ENCODE measurements at places on chromosomes 1 and 21.

DNA sequence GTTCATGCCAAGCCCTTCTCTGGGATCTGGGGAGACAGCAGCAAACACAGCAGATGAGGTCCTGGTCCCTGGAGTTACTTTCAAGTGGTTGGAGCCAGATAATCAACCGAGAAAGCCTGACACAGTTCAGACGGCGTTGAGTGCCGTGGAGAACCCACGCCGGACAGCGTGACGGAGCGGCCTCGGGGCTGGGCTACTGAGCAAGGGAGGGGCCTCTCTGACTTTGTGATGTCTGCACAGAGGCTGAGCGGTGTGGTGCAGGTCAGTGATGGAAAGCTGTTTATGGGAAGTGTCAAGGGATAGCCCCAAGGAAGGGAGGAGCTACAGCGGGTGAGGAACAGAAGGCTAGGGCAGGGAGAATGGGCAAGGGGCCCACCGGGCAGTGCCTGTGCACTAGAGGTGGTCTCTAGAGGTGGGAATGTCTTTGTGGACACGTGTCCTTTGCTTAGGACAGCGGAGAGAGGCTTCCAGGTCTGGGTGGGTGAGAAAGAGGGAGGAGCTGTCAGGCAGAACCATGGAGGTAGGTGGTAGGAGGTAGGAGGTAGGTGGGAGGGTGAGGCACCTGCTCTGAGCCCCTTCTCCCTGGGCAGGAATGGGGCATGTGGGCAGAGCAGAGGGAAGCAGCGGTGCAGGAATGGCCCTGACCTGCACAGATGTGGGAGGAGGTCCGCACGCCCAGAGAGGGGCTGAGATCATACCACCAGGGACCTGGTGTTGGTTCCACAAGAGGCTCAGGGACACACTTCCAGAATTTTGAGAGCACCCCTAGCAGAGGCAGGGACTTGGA, 62.8 kb downstream of the RUNX3 start:
- DNase-seq: no peak

GRCh38 chr1:25642574-25643108, 26.1 kb downstream of the MAN1C1 start:
- peak; percentile 82 for DNase-seq

DNA sequence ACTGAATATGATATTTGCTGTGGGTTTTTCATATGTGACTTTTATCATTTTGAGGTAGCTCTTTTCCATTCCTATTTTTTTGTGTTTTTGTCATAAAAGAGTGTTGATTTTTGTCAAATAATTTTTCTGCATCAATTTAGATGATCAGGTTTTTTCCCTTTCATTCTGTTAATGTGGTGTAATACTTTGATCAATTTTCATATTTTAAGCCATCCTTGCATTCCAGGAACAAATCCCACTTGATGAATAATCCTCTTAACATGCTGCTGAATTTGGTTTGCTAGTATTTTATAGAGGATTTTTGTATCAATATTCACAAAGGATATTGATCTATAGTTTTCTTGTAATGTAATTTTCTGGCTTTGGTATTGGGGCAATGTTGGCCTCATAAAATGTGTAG, 25.5 kb upstream of the C1orf53 start:
- DNase-seq: no peak

DNA sequence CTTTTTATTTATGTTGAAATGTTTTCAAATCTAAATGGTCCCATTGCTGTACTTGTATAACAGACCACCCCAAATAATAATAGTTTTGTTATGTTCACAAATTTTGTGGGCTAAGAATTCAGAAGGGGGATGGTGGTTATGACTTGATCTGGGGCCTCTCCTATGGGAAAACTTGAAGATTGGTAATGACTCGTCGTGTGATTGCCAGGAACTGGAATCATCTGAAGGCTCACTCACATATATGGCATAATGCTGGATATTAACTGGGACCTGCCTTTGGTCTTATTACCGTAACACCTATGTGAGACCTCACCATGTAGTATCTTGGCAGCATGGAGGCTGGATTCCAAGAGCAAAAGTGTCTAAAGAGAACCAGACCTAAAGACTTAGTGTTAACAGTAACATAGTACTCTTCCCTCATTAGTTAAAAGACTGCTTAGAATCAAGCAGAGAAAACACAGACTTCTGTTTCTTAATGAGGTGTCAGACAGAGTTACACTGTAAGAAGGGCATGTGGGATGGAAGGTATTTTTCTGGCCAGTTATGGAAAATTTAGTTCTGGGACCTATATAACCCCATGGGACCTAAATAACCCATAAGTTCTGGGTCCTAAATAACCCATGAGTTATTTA, 11.9 kb downstream of the LYPLAL1 start:
- no peak for DNase-seq

DNA sequence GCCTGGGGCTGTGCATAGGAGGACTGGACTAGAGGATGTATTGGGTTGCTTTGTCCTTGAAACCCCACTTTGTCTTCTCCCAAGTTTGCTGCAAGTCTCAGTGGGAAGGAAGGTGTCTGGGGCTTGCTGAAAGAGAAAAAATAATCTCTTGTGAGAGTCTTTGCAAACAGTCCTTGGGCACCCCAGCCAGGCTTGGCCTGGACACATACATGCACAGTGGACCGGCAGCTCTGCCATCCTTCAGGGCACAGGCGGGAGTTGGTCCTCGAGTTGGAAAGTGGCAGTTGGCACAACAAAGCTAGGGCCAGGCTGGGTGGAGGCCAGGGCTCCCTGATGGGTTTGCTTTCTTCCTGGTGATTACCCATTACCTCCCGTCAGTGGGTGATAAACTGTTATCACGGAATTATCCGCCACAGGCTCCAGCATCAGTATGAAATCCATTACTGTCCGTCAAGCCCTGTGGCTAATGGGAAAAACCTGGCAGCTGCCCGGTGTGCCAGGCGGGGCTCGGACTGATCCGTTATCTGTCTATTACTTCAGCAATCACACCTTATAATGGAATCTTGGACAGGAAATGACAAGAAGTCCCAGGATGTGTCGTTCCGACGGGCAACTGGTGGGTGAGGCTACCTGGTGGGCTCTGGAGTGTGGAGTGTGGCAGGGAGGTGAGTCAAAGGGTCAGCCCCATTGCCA, 265.7 kb downstream of the GRIK3 start:
- DNase-seq: no peak

- DNase-seq: no peak
Measured at GRCh38 chr21:45154511-45155508, 80.4 kb downstream of the ADARB1 start.

- no peak for DNase-seq
Measured at GRCh38 chr1:193077991-193078390, 18.6 kb downstream of the RO60 start.

DNA sequence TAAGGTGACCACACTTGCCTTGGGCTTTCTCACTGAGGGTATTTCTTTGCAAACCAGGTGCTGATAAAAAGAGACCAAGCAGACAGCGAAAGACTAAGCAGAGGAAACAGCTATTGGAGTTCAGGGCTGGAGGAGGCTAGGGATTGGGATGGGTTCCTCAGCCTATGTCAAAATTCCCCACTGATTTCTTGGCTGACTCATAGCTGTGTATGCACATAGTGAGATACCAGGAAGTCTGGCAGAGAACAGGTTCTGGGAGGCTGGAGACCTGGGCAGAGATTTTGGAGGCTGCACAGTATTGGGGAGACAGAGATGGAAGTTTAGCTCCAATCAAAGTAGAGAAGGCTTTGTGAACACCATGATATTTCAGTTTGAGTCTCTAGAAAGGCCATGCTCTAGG, 25.3 kb downstream of the YARS1 start:
- no peak for DNase-seq

DNA sequence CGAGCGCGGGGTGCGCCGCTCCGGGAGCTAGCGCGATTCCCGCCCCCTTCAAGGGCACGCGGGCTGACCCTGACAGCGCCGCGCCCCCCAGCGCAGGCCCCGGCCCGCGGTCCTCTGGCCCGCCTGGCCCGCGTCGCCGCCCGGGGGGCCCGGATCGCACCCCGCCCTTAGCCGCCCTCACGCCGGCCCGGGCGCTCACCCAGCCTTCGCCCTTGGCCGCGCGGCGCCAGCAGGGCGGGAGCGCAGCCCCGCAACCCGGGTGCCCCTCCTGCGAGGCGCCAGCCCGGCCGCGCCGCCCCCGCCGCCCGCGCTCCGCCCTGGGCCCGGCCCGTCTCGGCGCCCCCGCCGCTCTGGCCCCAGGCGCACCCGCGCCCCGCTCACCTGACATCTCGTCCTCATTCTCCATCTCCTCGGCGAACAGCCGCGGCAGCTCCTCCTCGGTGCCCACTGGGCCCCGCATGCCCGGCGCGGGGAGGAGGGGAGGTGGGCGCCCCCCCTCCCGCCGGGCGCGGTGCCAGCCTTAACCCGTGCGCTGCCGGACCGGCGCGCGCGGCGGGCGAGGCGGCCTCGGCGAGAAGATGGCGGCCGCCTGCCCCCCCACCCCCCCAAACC, 451 bp downstream of the CHD5 start:
- no peak for DNase-seq

DNA sequence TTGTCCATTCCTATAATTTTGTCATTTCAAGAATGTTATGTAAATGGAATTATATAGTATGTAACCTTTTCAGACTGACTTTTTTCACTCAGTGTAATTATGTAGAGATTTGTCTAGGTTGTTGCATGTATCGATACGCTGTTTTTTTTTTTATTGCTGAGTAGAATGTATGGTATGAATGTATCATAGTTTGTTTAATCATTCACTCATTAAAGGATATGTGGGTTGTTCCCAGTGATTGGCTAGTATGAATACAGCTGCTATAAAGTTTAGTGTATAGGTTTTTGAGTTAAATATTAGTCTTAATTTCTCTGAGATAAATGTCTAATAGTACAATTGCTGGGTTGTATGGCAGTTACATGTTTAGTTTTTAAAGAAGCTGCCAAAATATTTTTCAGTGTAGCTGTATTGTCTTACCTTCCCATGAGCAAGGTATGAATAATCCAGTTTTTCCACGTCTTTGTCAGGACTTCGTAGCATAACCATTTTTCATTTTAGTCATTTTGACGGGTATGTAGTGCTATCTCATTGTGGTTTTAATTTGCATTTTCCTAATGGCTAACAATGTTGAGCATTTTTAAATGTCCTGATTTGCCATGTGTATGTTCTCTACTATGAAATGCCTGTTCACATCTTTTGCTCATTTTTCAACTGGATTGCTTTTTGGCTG, 22.4 kb downstream of the CASQ2 start:
- DNase-seq: no peak

DNA sequence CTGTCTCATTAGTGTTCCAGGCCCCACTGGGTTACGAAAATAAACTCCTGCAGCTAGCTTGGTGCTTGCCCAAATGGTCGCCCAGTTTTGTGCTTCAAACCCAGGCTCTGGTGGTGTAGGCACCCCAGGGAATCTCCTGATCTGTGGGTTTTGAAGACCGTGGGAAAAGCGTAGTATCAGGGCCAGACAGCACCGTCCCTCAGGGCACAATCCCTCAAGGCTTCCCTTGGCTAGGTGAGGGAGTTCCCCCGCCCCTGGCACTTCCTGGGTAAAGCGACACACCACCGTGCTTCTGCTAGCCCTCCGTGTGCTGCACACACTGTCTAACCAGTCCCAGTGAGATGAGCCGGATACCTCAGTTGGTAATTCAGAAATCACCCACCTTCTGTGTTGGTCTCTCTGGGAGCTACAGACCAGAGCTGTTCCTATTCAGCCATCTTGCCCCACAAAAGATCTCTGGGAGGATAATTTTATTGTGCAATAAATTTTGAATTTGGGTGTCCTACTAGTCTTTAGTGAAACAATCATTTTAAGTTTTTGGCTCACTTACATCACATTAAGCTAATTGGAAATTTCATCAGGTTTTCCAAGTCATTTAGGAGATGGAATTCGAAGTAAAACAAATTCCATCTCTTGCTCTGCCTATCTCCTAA, 9.4 kb upstream of the SLC25A24 start:
- no peak for DNase-seq

DNA sequence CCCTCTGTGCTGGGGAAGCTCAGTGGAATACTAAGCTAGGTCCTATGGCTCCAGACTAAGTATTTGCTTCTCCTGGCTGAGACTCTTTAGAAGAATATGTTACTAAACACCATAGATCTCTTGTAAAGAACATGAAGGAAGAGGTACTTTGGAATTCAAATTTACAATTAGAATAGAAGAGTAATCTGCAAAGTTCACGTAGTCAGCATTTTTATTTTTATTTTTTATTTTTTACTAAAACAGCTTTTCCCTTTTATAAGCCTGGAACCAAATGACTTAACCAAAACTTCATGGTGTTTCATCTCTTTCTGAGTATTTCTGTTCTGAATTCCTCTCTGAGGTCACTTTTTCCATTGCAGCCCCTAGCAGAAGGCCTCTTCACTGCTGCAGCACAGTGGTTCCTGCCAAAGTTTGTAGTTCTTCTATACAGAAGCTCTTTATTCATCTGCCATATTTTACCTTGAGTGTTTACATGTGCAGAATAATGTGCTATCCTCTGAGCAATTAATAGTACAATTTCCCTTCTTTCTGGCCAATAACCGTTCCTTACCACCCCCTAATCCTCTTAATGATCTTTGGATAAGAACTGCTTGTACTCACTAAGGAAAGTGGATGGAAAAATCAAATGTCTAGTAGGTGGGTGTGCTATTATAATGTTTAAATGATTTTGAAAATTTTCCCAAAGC, 27.2 kb downstream of the TSEN15 start:
- peak; percentile 67 for DNase-seq

- DNase-seq: no peak
Measured at GRCh38 chr21:29300807-29301138, 2.1 kb downstream of the BACH1 start.

DNA sequence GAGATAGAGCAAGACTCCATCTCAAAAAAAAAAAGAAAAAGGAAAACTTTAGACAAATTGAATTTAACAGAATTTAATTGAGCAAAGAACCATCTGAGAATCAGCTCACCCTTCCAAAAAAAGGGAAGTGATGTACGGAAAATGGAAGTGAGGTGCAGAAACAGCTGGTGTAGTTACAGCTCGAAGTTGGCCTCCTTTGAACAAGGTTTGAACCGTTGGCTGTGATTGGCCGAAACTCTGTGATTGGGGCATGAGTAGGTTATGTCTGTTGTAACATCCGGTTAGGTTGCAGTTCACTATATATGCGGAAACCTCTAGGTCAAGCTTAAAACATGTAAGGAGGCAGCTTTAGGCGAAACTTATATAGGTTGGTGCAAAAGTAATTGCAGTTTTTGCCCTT, 97.9 kb upstream of the KIF26B start:
- DNase-seq: no peak

DNA sequence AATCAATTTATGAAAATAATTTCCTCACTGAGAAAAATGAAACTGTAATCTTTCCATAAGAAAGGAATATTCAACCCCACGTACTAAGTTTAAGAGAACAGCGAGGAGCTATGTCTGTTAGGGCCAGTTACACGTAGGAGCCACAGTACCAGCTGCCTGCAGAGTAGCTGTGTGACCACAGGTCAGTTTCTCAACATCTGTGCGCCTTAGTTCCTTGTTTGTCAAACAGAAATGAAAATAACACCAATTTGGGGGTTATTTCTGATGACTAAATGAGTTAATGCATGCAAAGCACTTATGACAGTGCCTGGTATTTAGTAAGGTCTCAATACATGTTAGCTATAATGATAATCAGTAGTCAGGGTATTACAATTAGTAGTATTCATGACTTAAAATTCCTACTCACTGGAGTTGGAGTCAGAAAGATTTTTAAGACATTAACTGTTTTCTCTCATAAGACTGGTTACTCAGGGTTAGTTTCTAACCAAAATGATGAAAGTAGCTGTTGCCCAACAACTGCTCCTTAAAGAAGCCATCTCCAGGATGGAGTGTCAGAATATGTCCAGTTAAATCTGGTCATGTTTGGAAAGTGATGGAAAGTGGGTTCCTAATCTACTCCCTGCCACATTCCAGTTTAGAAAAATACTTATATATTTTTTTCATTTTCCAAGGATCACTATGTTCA, 85.8 kb upstream of the ZNF648 start:
- DNase-seq: no peak

GRCh38 chr1:186689376-186689775, 9.2 kb upstream of the PTGS2 start:
- no peak for DNase-seq

Data from left hindlimb (tissue), 1 donor.